ENCODE measurements at places on chromosomes 2 and 18.

GRCh38 chr2:43170405-43171105 lies 55.9 kb downstream of the ZFP36L2 start:
- no peak for DNase-seq

GRCh38 chr2:86436328-86436727 lies 4.8 kb upstream of the KDM3A start:
- DNase-seq = no peak

DNA sequence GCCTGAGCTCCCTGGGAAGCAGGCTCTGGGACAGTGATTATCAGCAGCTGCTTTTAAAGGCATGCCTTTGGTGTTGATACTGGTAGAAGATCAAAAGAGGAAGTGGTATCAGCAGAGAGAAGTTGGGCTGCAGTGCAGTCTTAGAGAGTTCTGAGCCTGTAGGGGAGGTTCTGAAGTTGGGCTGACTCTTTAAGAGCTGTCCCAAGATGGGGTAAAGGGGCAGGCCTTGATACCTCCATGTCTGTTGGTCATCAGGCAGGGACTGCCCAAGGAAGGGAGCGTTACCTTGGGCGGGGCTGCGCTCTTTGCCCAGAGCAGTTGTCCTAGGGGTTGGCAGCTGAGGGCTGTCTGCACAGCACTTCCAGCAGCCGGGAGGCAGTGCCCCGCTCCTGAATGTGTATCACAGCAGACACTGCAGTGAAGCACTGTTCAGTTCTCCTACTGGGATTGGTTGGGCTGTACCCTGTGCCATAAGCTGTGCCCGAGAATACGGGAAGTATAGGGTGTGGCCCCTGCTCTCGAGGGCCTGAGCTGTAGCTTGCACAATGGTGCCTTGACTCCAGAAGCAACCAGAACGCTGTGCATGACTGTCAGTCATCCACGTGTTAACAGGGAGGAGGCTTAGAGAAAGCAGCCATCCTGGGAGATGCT lies 177.0 kb downstream of the CTIF start:
- DNase-seq = no peak

- DNase-seq = no peak
Measured at GRCh38 chr2:118940486-118941120, 1.4 kb upstream of the MARCO start.

DNA sequence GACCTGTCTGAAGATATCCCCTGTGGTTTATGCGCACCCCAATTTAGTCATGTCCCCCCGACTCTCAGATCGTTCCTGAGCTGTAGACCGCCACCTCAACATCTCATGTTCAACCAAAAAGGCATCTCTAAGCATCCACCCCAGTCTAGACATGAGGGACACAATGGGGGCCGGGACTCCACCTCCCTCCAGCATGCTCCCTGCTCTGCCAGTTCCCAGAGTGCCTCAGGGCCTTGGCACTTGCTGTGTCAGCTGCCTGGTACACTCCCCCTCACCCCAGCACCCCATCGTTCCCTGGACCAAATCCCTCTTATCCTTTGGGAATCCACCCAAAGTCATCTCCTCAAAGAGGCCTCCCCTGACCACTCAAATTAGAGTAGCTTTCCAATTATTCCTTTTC lies 22.2 kb downstream of the TNS1 start:
- no peak for DNase-seq

- no peak for DNase-seq
Measured at GRCh38 chr2:73323551-73323950, 30.2 kb upstream of the EGR4 start.

- DNase-seq = no peak
Measured at GRCh38 chr2:185980944-185981343, 242.3 kb downstream of the FSIP2 start.

DNA sequence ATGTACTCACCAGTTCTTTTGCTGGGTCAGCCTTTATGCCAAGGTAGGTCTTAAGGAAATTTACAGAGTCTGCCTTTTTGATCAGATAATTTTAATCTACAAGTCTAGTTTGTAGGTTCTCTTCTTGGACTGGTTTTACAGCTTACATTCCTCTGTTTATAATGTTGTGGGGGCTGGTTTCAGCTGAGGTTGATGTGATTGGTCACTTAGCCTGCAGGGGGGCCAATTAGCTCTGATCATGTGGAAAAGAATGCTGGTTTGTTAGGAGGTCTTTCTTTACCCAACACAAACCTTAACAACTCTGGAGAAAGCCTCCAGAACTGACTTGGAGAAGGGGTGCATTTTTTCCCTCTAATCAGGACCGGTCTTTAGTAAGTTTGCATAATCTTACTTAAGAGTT lies at the start of gene KCNJ13:
KCNJ13 (minus strand) TSS at position 131 of the 400 bp plus-strand sequence. CDS start 5,203 bp downstream, outside the sequence.
- no peak for DNase-seq

GRCh38 chr2:27390822-27391679 lies 10.5 kb upstream of the ZNF513 start:
- no peak for DNase-seq

DNA sequence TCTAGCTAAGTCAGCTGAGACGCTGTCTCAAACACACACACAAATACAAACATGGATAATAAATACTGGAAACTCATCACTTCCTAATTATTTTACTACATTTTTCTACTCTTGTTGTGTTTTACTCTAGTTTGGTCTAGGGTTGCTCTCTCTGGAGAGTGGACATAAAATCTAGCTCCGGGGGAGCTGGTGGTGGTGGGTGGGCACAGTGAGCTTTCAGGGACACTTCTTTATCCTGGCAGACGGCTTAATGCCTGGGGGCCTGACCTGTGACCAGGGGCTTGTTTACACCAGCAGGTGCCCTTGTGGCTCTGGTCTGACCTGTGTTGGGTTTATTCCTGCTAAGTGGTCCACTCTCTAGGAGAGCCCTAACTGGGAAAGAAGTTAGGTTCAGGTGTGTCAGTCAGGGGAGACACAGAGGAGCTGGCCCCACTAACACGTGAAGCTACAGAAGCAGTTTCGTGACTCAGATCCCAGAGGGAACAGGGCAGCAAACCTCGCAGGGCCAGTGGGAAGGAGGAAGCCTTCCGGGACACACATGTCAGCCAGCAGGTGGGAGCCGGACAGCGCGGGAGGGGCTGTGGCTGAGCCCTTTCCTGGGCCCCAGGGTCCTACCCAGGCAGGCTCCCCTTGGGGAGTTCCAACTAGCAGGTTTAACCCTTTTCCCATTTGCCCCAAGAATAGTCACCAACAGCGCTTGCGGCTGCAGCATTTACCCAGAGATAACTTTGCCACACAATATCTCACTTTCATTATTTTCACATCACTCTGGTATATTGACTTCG lies 22.5 kb upstream of the BOK start:
- no peak for DNase-seq

GRCh38 chr2:239015901-239016675 lies 168.2 kb downstream of the TWIST2 start:
- no peak for DNase-seq

GRCh38 chr2:211103989-211104388 lies 547.6 kb downstream of the CPS1 start:
- no peak for DNase-seq
